Jurkat, Clone E6-1 (cell line): ENCODE measurements at places on chromosomes 4 and X.

DNA sequence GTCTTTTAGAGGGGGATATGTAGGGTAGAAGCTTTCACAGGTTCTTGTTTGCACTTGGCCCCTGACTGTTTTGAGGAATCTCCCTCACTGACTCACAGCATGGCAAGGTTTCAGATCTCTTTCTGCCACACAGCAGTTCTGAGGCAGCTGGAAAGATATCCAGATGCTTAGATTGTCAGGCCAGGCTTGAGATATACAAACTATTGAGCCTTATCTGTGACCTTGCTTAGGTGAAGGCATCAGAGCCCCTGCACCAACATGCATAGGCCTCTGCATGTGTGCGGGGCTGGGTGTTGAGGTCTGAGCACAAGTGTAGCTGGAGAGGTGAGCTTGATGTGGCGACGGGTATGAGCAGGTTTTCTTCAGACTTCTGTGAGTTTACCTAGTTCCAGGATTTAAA, 80.9 kb upstream of the MSANTD1 start:
- DNase-seq: no peak

DNA sequence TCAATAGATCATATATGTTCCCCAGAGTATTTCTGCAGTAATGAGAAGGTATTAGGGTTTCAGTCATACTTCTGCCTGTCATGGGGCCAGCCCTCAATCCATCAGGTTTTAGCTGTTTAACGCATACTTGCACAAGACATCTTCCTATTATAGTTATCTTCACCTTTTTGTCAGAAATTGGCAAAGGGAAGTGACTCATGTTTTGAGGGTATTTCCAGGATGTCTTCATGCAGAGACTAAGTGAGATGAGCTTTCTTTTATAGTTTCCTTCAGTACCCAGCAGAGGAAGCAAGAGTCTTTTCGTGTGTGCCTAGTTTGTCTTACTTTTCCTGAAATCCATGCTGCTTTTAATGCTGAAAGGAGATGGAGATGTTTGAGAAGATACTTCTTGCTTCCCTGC, 9.5 kb downstream of the CSTF2 start:
- no peak for DNase-seq

GRCh38 chr4:184958923-184959210, 59.4 kb upstream of the HELT start:
- no peak for DNase-seq

DNA sequence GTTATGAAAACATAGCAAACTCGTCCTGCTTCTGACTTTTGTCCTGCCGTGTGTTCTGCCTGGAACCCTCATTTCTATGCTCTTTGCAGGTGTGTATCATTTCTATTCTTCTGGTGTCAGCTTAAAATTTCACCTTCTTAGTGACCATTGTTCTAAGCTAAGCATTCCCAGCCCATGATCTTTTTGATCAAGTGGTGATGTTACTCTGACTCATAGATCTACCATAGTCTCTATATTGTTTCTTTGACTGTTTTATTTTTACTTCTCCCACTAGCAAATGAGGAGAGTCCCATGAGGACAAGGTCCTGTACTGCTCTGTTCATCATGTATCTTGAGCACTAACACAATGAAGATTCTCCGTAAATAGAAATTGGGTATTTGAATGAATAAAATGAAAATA, 14.1 kb upstream of the CXCL6 start:
- no peak for DNase-seq

DNA sequence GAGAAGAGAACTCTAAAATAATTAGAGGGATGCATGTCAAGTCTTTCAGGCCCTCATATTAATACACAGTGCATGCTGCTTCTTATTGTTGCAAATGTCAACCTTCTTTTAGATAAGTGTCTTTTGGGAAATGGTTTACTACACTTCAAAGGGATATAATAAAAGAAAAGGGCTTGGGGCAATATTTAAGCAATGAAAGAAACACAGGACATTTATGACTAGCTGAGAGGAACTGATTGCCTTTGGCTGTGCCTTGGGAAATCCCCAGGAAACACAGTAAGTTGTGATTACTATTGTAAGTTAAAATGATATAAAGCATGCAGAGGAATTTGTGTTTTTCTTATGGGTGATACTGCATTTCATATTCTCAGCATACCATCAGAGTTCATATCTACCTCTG, 1036.2 kb upstream of the GRID2 start:
- no peak for DNase-seq

GRCh38 chr4:76802236-76803021, 95.5 kb downstream of the SOWAHB start:
- DNase-seq: no peak

- DNase-seq: no peak
These were observed 80.8 kb downstream of the FGF16 start for GRCh38 chrX:77528034-77528433.

DNA sequence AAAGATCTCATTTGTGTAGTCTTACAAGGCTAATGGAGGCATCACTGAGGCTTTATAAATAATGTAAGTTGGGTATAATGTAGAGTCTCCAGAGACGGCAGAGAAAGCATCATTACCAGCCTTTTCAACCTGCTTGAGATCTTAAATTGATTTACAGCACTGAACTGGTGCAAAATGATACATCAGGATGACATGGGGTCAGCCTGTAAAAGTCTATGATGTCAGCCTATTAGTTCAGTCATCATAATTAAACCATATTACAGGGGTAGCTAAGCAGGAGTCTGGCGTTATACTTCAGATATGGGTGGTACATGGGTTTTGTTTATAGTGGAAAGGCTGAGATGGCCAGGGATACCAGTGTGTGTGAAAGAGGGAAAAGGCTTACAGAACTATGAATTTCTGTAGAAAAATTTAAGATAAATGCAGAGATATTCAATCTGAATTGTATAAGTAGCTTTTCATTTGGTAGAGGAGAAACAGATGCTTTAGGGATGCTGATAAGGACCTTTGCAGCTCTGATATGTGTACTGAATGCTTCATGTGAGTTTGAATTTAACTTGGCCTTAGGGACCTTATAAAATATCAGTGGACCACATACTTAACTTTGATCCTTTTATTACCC, 2.7 kb downstream of the SMAD1 start:
- no peak for DNase-seq

DNA sequence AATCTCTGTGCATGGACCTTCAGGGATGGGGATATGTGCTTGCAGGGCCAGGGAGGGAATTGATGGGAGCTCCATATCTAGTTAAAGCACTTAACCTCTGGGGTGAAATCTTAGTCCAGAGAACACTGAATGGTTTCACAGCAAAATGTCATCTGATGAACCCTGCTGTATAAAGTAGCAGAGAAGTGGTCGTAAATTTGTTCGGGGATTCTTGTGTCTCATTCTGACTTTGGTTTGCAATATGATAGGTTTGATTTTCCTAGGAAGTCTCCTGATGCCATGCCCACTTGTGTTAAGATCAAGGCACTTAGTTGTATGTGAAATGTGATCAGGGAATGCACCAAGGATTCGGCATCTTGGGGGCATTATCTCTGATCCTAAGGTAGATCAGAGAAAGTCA, 96.9 kb downstream of the NHS start:
- no peak for DNase-seq

GRCh38 chr4:1315306-1315705, 25.6 kb downstream of the MAEA start:
- no peak for DNase-seq

GRCh38 chr4:43047058-43047457, 154.5 kb downstream of the GRXCR1 start:
- DNase-seq: no peak

DNA sequence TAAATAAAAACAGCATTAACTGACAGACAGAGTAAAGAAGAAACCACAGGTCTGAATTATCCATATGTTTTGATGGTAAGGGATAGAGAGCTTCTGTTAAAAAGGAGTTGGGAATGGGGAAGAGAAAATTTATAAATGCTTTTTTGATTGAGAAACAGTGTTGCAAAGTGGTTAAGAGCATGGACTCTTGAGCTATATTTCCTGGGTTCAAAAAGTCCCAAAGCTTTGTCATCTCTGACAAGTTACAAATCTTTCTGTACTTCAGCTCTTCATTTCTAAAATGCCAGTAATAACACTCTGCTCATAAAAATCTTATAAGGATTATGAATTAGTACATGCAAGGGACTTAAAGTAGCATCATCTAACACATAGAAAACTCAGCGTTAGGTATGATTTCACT, 62.2 kb downstream of the N4BP2 start:
- DNase-seq: no peak

DNA sequence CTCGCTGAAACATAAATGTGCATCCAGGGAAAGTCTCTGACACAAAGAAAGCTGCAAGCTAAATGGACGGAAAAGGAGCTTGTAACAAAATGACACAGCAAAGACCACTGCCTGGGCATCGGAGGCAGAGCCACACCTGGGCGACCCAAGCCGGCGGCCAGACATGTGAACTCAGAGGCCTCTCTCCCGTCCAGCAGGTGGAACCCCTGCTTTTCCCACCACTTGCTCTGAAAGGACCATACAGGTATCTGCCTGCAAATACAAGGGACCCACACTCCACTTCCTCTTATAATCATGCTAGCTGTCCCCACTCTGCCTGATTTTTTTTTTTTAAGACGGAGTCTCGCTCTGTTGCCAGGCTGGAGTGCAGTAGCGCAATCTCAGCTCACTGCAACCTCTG, 12.0 kb downstream of the CPLX1 start:
- no peak for DNase-seq

- DNase-seq: no peak
These were observed 117.1 kb upstream of the USP9X start for GRCh38 chrX:40968180-40968579.

GRCh38 chr4:102430461-102430910, 70.7 kb upstream of the NFKB1 start:
- DNase-seq: no peak

- no peak for DNase-seq
These were observed 327.2 kb upstream of the DIPK2B start for GRCh38 chrX:45527834-45528233.

- no peak for DNase-seq
These were observed 80.6 kb upstream of the DHX15 start for GRCh38 chr4:24664956-24665355.

DNA sequence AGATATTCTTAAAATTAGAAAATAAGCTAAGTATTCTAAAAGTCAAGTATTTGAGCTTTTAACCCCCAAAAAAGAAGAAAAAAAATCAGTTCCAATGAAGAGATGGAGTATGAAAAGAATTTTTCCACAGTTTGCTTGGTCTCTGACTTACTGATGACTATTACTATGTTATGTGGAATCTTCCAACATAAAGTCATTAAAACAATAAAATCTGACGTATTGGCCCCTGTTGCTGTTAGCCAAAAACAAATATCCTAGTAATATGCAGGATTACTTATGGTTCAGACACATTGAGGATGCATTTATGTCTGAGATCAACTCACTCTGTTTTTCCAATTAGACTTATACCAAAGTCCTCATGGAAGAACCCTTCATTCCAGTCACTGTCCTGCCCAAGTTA, 517.2 kb upstream of the ADGRL3 start:
- no peak for DNase-seq

DNA sequence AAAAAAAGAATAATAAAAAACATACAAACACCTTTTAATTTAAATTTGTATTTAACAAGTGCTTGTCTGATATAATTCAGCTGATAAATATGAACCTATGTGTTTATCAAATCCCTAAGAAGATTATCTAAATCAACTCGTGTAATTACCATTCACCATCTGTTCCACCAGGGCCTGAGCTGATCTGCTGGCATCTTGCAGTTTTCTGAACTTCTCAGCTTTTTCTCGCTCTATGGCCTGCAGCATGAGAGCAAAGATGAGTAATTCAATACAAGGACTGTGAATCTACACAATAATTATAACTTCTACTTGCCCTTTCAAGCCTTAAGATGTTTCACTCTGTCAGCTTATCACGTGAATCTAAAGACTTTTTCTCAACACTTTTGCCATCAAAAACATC, 709.7 kb downstream of the DMD start:
- DNase-seq: no peak
